Hematopoietic multipotent progenitor cell (in vitro differentiated cells): ENCODE measurements at places on chromosomes 4 and X. TPM values are rescaled to one million over a fixed set of nuclear protein-coding genes. Genes with fewer than 3 reads are reported as not detected.

TCEAL4 gene
- 6.5 TPM for total RNA-seq

ALB gene
- not detected for total RNA-seq

XPNPEP2 gene
- total RNA-seq, result 0.27 TPM

ADGRL3 gene
- under 0.01 TPM for total RNA-seq

PHF8 gene
- 39.3 TPM for total RNA-seq

WNK3 gene
- total RNA-seq, result 0.27 TPM

HSD17B13 gene
- total RNA-seq, result 0.27 TPM

RXFP1 gene
- total RNA-seq, result 0.27 TPM

STATH gene
- total RNA-seq, result not detected

COL4A5 gene
- under 0.01 TPM for total RNA-seq

MOSPD2 gene
- total RNA-seq, result 9.4 TPM

TBC1D9 gene
- total RNA-seq, result 0.54 TPM
